ENCODE measurements at places on chromosomes 2 and 18. TPM values are rescaled to one million over a fixed set of nuclear protein-coding genes. Genes with fewer than 3 reads are reported as not detected.

FAM237A gene
- not detected for total RNA-seq

MSGN1 gene
- total RNA-seq: not detected

CHRND gene
- not detected for total RNA-seq

ANKRD30B gene
- not detected for total RNA-seq

REG3A gene
- total RNA-seq: not detected

GRCh38 chr2:62046141-62046540 lies 140.7 kb downstream of the COMMD1 start:
- no peaks in the 10 kb centered on the region for H3K27me3 ChIP-seq
- H3K36me3 ChIP-seq: peaks cover 21% of the 10 kb centered on the region
- no peak overlapping the region for H3K27ac ChIP-seq
- DNase-seq: no peak
- H3K4me1 ChIP-seq: peaks cover 8% of the 10 kb centered on the region

GRCh38 chr2:66082581-66082980 lies 352.3 kb upstream of the MEIS1 start:
- no peak for DNase-seq
- no peak overlapping the region for H3K27ac ChIP-seq
- H3K36me3 ChIP-seq: no peaks in the 10 kb centered on the region
- no peak overlapping the region for H3K4me3 ChIP-seq
- H3K4me1 ChIP-seq: no peaks in the 10 kb centered on the region

DNA sequence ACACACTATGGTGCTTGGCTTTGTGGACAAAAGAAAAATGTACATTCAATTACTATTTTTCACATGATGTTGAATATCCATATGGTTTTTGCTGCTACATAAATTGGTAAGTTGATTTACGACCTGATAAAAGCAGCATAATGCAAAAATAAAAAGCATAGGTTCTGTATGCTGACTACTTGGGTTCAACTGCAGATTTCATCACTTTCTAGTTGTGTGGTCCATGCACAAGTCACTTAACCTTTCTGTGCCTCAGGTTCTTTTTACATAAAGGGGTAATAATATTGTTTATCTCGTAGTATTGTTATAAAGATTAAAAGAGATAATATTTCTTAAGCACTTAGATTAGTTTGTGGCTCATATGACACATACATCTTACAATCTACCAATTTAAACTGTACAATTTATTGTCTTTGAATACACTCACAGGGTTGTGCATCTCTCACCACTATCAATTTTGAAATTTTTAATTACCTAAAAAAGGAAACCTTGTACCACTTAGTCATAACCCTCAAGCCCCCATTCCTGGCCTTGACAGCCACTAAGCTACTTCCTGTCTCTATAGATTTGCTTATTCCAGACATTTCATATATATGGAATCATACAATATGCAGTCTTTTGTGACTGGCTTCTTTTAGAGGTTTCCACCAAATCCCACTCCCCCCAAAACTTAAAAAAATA lies 1443.9 kb downstream of the SUCLG1 start:
- H3K36me3 ChIP-seq: no peaks in the 10 kb centered on the region
- DNase-seq: no peak
- no peak overlapping the region for H3K27ac ChIP-seq

- H3K27ac ChIP-seq: no peak overlapping the region
- H3K27me3 ChIP-seq: no peaks in the 10 kb centered on the region
- DNase-seq: no peak
- no peaks in the 10 kb centered on the region for H3K4me1 ChIP-seq
- H3K36me3 ChIP-seq: peaks cover 5% of the 10 kb centered on the region
Measured at GRCh38 chr2:148298196-148298595, 277.3 kb downstream of the MBD5 start.

GRCh38 chr2:203918264-203918663 lies 18.3 kb upstream of the ICOS start:
- no peak overlapping the region for H3K27ac ChIP-seq
- peaks cover 3% of the 10 kb centered on the region for H3K27me3 ChIP-seq
- peaks cover 28% of the 10 kb centered on the region for H3K4me1 ChIP-seq
- DNase-seq: no peak

GRCh38 chr2:200212862-200213425 lies 93.5 kb upstream of the SPATS2L start:
- H3K27ac ChIP-seq: no peak overlapping the region
- H3K4me3 ChIP-seq: no peak overlapping the region
- peaks cover 50% of the 10 kb centered on the region for H3K27me3 ChIP-seq
- H3K4me1 ChIP-seq: no peaks in the 10 kb centered on the region
- no peaks in the 10 kb centered on the region for H3K36me3 ChIP-seq

- H3K4me3 ChIP-seq: no peak overlapping the region
- no peak for DNase-seq
- H3K27ac ChIP-seq: peak overlapping the region; percentile 37
- H3K27me3 ChIP-seq: no peaks in the 10 kb centered on the region
- H3K4me1 ChIP-seq: peaks cover 12% of the 10 kb centered on the region
- H3K36me3 ChIP-seq: peaks cover 16% of the 10 kb centered on the region
Measured at GRCh38 chr2:234335661-234336228, 161.1 kb downstream of the ARL4C start.

- DNase-seq: no peak
- no peaks in the 10 kb centered on the region for H3K4me1 ChIP-seq
- no peaks in the 10 kb centered on the region for H3K36me3 ChIP-seq
- H3K27me3 ChIP-seq: no peaks in the 10 kb centered on the region
Measured at GRCh38 chr18:68784071-68784470, 13.8 kb upstream of the CCDC102B start.

- DNase-seq: no peak
- H3K36me3 ChIP-seq: peaks cover 14% of the 10 kb centered on the region
- H3K27me3 ChIP-seq: no peaks in the 10 kb centered on the region
- peaks cover 7% of the 10 kb centered on the region for H3K4me1 ChIP-seq
Measured at GRCh38 chr18:21672521-21673267, 31.9 kb downstream of the ABHD3 start.

DNA sequence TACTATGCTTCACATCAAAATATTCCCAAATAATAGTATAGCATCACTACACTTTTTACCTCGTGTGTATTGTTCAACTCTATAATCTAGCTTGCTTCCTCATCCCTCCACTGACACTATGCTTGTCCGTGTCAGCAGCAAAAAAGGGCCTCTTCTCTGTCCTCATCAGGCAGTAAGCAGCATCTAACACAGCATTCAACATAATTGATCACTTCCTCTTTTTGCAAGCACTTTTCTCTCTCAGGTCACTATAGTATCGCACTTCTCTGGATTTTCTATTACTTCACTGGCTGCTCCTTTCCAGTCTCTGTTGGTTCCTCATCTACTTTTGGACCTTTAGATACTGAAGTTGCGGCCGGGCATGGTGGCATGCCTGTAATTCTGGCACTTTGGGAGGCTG lies 64.9 kb upstream of the ZSWIM2 start:
- DNase-seq: no peak
- H3K27ac ChIP-seq: no peak overlapping the region
- H3K36me3 ChIP-seq: no peaks in the 10 kb centered on the region

DNA sequence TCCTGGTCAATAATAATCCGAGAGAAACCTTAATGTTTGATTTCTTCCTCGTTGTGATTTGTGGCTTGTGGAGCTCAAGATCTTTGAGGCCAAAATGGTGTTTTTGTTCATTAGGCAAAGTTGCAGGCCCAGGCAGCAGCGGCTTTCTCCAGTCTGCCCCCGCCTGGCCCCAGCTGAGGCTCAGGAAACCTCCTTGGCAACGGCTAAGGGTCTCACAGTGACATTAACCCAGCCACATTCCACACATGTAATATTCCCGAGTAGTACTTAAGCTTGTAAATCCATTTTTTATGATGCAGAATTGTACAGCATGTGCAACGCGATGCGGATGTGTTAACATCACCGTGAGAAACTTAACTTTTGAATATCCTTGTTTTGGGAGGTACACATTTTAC lies 200.1 kb downstream of the BCL11A start:
- no peak overlapping the region for H3K27ac ChIP-seq
- DNase-seq: no peak
- H3K27me3 ChIP-seq: peaks cover 11% of the 10 kb centered on the region
- peaks cover 13% of the 10 kb centered on the region for H3K4me1 ChIP-seq
- no peak overlapping the region for H3K4me3 ChIP-seq

- DNase-seq: no peak
- H3K4me1 ChIP-seq: peaks cover 46% of the 10 kb centered on the region
- peaks cover 5% of the 10 kb centered on the region for H3K36me3 ChIP-seq
- H3K4me3 ChIP-seq: no peak overlapping the region
- no peak overlapping the region for H3K27ac ChIP-seq
Measured at GRCh38 chr2:227479865-227480475, 8.0 kb downstream of the AGFG1 start.

DNA sequence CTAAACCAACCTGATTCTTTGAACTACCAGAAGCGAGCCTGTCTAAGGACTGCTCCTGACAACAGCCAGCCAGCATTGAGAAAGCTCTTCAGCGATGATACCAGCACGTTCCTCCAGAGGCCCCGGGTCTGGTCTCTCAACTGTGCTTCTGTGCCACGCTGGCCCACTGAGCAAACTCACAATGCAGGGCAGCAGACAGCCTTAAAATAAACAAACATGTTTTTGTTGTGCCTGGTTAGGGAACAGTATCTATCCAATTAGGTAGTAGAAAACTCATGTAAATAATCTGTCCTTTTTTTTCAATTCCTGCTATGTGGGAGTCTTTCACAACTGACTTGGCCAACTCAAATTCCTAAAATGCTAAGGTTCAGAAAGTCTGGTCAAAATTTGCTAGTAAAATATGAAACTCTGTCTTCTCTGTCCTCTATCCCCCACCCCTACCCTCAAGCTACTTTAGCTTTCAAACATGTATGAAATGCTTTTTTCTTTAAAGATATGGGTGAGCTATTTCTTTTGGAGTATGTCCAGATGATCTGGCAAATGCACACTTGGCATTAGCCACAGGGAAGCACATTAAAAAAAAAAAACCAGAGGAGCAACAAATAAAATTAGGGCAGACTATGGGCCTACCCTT lies 21.4 kb upstream of the EML4 start:
- H3K4me1 ChIP-seq: peaks cover 8% of the 10 kb centered on the region
- no peak overlapping the region for H3K27ac ChIP-seq
- no peak for DNase-seq
- H3K4me3 ChIP-seq: no peak overlapping the region

DNA sequence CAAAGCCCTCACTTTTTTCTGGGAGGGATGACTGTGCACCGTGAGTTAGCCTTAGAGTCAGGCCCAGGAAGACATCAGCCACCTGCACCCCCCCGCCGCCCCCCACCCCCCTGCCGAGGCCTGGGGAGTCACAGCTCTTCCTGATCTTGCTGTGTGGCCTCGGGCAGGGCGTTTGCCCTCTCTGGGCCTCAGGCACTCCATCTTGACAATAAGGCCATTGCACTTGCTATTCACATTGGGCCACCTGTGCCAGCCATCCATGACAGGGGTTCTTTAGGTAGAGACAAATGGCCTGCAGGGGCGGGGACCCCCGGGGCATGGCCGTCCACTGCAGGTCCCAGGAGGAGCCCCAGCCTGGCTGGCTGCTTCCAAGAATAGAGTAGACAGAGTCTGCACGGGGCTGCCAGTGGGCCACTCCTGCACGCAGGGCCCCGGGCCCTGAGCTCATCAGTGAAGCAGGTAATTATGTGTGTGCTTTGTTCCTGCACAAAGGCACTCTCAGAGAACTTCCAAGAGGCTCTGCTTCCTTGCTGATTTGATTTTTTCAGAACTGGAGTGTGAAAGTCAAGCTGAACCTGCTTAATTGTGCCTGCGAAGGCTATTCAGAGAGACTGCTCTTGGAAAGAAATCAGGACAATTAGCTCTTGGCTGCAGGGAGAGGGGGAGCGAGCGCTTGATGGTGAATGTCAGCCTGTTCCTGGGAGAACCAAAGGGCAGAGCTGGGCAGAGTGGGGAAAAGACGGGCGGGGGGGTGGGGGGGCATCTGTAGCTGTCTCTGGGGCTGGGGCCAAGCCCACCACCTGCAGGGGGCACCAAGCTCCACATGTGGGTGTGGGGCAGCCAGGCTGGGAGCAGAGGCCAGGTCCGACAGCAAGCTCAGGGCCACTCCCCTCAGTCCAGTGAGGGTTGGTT lies 40.3 kb downstream of the RRM2 start:
- H3K4me3 ChIP-seq: no peak overlapping the region
- H3K4me1 ChIP-seq: peaks cover 20% of the 10 kb centered on the region
- no peaks in the 10 kb centered on the region for H3K27me3 ChIP-seq
- peaks cover 13% of the 10 kb centered on the region for H3K36me3 ChIP-seq
- no peak for DNase-seq

DNA sequence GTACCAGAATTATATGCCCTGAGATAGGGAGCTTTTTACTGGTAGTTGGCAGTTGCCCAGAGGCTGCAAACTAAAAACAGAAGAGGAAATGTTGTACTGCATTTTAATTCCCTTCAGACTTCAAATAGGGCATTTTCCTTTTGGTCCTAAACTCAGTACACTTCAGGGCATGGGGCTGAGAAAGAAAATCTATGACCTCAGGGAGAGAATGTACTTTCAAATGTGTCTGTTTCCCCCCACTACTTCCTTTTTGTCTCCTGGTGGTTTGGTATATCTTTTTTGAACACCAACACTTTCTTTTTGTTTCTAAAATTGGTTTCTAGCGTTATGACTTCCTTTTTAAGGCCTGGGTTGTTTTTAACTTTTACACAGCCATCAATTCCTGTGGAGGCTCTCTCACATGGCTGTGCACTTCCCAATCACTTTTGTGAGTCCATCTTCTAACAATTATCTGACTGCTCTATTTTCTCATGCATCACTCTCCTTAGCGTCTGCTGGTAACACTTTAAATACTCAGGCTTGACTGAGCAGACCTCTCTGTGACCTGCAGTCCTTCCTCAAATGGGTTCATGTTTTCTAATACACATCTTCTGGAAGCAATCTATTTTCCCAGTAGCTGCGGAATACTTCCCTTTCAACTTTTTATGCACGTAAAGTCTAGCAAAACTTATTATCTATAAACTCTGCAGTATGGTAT lies 596.0 kb downstream of the LRP1B start:
- no peak for DNase-seq
- H3K36me3 ChIP-seq: no peaks in the 10 kb centered on the region
- H3K27ac ChIP-seq: no peak overlapping the region
- H3K4me3 ChIP-seq: no peak overlapping the region

DNA sequence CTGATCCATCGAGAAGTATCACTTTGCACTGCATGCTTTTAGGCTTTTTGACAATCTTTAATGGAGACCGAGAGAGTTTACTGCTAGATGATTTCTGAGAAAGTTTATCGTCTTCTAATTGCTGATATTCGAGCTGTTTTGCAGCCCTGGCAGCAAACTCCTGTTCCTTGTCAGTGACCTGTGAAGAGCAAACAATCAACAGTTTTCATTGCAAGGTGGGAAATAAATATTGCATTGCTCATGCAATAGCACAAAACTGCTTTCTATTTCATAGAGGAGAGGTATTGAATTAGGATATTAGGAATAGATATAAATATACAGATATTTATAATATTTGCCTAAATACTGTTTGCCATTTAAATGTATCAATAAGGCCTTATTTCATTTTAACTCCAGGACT lies 65.5 kb downstream of the EPB41L3 start:
- H3K36me3 ChIP-seq: no peaks in the 10 kb centered on the region
- no peak overlapping the region for H3K27ac ChIP-seq
- no peak for DNase-seq
- H3K27me3 ChIP-seq: peaks cover 3% of the 10 kb centered on the region
- H3K4me3 ChIP-seq: no peak overlapping the region
- no peaks in the 10 kb centered on the region for H3K4me1 ChIP-seq
